ENCODE measurements at places on chromosomes 5 and 9.
A peak's percentile ranks its signal among the peaks of the same experiment; 100 is the strongest.

DNA sequence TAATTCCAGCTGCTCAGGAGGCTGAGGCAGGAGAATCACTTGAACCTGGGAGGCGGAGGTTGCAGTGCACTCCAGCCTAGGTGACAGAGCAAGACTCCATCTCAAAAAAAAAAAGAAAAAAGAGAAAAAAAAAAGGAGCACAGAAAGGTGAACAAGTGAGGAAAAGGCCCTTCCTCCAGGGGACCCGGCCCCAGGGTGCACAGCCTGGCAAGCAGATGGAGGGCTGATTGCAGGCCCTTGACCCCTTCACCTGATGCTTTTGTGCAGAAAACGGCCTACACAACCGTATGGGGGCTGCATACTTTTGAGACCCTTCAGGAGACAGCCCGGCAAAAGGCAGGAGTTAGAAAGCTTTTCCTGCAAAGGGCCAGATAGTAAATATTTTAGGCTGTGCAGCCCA, 33.9 kb downstream of the HRH2 start:
- no peak for DNase-seq
- peaks cover 38% of the 10 kb centered on the region for H3K27me3 ChIP-seq
- H3K4me3 ChIP-seq = no peak overlapping the region
- no peak overlapping the region for H3K27ac ChIP-seq

DNA sequence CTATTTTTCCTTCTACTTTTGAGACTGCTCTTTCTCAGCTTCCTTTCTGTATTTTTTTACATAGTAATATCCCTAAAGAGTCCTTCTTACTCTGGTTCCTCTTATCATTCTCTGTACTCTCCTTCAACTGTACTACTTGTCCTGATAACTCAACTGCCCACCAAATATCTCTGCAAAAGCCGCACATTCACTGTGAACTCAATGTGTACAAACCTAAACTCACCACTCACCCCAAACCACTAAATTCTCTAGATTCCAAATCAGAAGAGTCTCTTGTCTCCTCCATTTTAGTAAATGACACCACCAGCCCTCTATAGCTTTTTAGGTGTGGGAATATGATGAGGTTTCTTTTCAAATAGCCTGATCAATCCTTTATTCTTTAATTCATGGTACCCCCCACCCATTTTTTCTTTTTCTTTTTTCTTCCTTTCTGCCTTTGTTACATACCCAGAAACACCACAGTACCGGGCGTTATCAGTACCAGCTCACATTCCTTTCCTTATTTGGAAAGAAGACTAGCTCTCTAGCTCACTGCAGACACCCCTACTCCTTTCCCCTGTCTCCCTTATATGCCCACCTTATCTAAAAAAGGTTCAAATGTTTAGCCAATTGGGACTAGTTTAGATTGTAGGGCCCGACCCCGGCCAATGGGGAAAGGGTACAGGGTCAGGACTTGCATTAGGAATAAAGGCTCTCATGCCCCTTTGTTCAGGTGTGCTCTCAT, 63.1 kb upstream of the RANBP6 start:
- H3K27me3 ChIP-seq = no peaks in the 10 kb centered on the region
- H3K27ac ChIP-seq = no peak overlapping the region
- H3K4me1 ChIP-seq = peaks cover 2% of the 10 kb centered on the region
- DNase-seq = no peak

- H3K4me3 ChIP-seq = no peak overlapping the region
- H3K36me3 ChIP-seq = no peaks in the 10 kb centered on the region
- H3K27me3 ChIP-seq = peaks cover 8% of the 10 kb centered on the region
- H3K4me1 ChIP-seq = peaks cover 17% of the 10 kb centered on the region
- H3K27ac ChIP-seq = no peak overlapping the region
These were observed 99.8 kb downstream of the ESM1 start for GRCh38 chr5:54885636-54886035.

DNA sequence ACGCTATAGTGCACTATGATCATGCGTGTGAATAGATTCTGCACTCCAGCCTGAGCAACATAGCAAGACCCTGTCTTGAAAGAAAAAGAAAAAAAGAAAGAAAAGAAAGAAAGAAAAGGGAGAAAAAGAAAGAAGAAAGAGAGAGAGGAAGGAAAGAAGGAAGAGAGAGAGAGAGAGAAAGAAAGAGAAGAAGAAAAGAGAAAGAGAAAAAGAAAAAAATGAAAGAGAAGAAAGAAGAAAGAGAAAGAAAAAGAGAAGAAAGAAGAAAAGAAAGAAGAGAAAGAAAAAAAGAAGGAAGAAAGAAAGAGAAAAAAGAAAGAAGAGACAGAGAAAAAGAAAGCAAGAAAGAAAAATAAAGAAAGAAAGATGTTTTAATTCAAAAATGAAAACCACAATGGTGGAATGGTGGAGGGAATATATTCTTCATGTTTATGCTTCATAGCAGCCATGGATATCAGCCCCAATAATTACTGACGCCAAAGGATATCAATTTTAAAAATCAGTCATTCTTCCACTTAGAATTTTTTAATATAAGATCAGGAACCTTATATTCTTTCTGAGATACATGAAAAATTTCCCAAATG, 168.7 kb upstream of the TBCA start:
- DNase-seq = no peak
- no peaks in the 10 kb centered on the region for H3K36me3 ChIP-seq

DNA sequence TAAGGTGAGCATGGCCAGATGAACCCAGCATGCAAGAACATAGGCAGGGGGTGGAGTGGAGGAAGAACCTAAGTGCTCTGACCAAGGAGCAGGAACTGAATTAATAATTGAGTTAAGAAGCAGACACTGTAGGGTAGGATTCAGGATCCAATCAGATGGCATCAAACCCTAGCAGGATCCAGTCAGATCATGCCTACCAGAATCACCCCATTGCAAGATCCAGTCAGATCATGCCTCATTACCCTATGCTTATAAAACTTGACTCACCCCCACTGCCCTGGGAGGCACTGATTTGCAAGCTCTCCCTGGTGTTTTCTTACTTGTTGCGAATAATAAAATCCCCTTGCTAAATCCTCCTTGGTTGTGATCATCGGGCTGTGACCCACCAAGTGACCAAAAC, 19.7 kb downstream of the TUSC1 start:
- no peak overlapping the region for H3K27ac ChIP-seq
- H3K4me1 ChIP-seq = no peaks in the 10 kb centered on the region
- DNase-seq = no peak
- H3K4me3 ChIP-seq = no peak overlapping the region
- H3K36me3 ChIP-seq = no peaks in the 10 kb centered on the region

GRCh38 chr9:37035648-37036370, 1.7 kb upstream of the PAX5 start:
- DNase-seq = peak; percentile 47
- no peak overlapping the region for H3K27ac ChIP-seq
- peaks cover 33% of the 10 kb centered on the region for H3K4me1 ChIP-seq
- peaks cover 100% of the 10 kb centered on the region for H3K27me3 ChIP-seq

DNA sequence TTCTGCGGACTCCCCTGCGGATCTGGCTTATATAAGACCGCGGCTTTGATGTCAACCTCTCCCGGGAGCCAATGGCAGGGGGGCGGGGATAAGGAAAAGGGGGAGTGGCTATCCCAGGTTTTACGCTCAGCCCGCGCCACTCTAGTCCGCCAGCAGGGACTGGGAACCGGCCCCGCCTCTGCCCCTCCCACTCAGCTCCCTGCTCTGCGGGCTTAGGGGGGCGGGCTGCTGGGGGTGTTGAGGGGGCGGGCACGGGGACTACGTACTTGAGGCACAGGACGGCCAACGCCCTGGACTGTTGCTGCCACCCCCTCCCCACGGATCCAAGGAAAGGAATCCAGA, at the start of gene HAND1:
Gene HAND1, minus strand, starts transcription at position 4 of the 342 bp plus-strand sequence. CDS start 219 bp downstream, outside the sequence.
- peak; percentile 48 for DNase-seq
- H3K27ac ChIP-seq = no peak within 1 kb of the TSS
- peaks cover 100% of the 10 kb centered on the region for H3K27me3 ChIP-seq
- peaks cover 35% of the 10 kb centered on the region for H3K4me1 ChIP-seq

DNA sequence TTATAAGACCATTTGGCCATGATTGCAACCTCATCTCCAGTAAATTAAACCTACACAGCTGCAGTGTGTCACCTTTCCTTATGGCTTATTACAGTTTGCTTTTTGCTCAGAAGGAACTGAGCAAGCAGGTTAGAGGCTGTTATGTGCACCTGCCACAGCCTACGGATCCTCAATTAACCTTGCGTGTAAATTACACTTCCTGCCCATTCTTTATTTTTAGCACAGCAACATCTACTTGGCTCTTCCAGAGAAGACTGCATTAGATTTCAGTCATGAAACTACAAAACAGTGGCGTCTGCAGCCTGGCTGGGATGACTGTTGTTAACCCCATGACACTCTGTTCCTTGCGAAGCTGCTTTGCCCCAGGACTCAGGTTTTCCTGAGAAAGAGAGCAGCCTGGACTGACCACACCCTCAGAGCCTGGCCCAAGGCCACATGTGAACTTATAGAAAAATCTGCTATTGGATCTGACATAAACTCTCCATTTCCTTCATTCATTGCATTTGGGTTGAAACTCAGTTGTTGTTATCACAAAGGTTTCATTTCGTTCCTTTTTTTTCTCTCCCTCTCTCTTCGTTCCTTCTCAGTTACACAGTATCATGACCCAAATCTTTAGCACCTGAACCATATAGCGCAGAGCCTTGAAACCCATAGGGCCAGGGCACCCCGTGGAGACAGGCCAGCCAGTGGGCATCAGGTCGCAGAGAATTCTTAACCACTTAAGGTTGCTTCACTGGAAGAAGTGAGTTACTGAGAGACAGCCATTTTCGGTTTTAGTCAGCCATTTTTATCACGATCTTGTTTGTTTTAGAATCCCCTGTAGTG, 138.6 kb downstream of the PALM2AKAP2 start:
- no peaks in the 10 kb centered on the region for H3K27me3 ChIP-seq
- peaks cover 3% of the 10 kb centered on the region for H3K36me3 ChIP-seq
- DNase-seq = peak; percentile 54
- peaks cover 6% of the 10 kb centered on the region for H3K4me1 ChIP-seq

DNA sequence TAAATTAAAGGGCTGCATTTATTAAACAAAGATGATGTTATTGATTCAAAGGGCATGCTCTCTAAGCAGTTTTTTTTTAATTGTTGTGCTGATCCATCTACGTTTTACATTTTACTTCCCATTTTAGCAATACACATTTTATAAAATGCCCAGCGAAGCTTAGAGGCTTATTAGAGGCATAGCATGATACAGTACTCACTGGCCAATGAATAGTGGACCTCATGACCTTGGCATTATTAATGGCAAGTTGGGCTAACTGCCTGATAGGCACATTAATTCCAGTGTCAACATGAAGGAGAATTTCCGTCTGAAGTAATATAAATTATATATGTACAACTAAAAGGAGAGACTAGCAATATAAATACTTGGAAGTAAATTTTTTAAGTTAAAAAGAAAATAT, 837.2 kb downstream of the EFNA5 start:
- H3K4me1 ChIP-seq = no peaks in the 10 kb centered on the region
- H3K27ac ChIP-seq = no peak overlapping the region

- peaks cover 42% of the 10 kb centered on the region for H3K36me3 ChIP-seq
- H3K27me3 ChIP-seq = no peaks in the 10 kb centered on the region
- DNase-seq = no peak
- H3K4me3 ChIP-seq = no peak overlapping the region
These were observed 25.4 kb downstream of the FABP6 start for GRCh38 chr5:160254706-160255105.

DNA sequence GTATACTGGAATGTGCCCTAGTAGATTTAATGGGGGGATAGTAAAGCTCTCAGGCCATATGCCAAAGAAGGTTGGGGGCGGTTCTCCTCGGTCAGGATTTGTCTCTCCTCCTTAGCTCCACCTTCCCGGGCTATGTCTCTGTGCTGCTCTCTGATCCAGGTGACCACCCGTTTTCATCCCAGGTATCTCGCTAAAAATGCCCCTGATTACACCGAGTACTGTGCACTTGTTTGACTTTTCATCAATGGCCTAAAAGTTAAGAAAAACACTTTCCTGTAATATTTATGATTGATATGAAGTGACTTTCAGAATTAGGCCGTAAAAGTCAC, 724 bp downstream of the NDUFS6 start:
- peaks cover 47% of the 10 kb centered on the region for H3K36me3 ChIP-seq
- peaks cover 16% of the 10 kb centered on the region for H3K4me1 ChIP-seq
- H3K27ac ChIP-seq = no peak overlapping the region
- DNase-seq = peak; percentile 32
- no peaks in the 10 kb centered on the region for H3K27me3 ChIP-seq

DNA sequence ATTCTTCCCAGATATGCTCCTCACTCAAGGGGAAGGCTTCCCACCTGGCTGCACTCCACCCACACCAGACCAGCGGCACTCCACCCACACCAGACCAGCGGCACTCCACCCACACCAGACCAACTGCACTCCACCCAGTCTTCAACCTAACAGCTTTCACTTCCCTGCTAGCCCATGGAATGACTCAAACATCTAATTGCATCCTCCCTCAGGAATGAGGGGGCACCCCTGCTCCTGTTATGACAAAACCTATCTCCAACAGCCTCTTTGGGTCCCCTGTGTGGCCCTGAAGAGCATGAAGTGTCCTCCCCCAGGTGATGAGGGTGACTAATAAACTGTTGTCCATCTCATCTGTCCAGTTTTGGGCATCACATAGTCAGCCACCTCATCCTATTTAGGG, 556.6 kb upstream of the TUSC1 start:
- H3K4me1 ChIP-seq = peaks cover 2% of the 10 kb centered on the region
- no peak for DNase-seq
- no peaks in the 10 kb centered on the region for H3K36me3 ChIP-seq
- H3K4me3 ChIP-seq = no peak overlapping the region
- H3K27me3 ChIP-seq = no peaks in the 10 kb centered on the region
- H3K27ac ChIP-seq = no peak overlapping the region

- no peak overlapping the region for H3K27ac ChIP-seq
- DNase-seq = peak; percentile 63
- no peaks in the 10 kb centered on the region for H3K4me1 ChIP-seq
- H3K4me3 ChIP-seq = peak overlapping the region; percentile 27
These were observed 30.3 kb downstream of the SLC25A46 start for GRCh38 chr5:110769000-110769681.

GRCh38 chr5:139377226-139377625, 5.9 kb downstream of the SLC23A1 start:
- peaks cover 34% of the 10 kb centered on the region for H3K36me3 ChIP-seq
- DNase-seq = no peak
- H3K4me3 ChIP-seq = no peak overlapping the region
- H3K27ac ChIP-seq = no peak overlapping the region
